ENCODE measurements at places on chromosomes 13 and 19.

DNA sequence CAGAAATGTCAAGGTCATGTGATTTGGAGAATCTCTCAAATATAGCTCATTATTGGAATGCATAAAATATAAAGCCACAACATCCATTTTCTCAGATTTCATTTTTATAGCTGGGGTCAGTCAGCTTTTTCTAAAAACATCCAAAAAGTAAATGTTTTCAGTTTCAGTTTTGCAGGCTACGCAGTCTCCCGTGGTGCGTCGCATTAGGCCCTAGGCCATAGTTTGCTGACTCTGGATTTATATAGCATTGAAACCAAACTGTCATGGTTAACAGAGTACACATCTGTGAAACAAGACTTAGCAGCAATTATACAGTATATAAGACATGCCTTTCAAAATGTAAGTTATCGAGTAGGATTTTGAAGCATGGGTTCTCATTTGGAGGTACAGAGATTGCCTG is 140.0 kb downstream of the IRS2 start:
- no peak for DNase-seq

DNA sequence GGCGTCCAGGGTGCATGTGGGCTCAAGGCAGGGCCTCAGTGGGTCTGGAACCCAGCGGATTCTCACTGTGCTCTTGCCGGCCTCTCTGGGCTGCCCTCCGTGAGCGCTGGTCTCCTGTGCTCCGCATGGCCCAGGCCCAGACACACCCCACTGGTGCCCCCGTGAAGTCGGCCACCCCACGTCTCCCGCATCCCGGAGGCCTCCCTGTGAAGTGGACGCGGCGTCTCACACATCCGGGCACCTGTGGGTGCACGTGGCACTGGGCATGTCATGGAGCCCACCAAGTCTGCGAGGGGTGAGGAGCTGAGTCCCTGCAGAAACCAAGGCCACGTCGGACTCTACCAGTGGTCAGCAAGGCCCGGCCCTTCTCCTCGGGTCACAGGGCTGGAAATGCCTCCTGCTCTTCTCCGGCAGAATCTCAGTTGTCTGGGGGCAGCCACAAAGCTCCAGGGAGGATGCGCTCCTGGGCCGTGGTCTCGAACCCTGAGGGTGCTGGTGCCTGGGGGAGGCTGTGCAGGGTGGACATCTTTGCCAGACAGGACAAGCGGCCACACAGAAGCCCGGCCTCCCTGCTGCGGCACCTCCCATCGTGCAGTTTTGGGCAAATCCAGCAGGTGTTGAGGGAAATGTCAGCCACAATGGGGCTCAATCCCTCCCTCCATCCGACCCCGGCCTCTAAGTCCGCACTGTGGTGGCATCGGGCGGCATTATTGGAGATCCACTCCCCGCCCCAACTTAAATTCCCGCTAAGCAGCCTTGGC is 2.2 kb downstream of the C13orf46 start:
- DNase-seq, result no peak

- DNase-seq, result no peak
Measured at GRCh38 chr19:21110183-21110582, 28.2 kb downstream of the ZNF714 start.

- DNase-seq, result no peak
Measured at GRCh38 chr13:110347535-110348308, 40.6 kb downstream of the COL4A2 start.

GRCh38 chr13:20654156-20654555 is 49.3 kb upstream of the IL17D start:
- no peak for DNase-seq

- no peak for DNase-seq
Measured at GRCh38 chr13:81493144-81493543, 1152.2 kb upstream of the SPRY2 start.

GRCh38 chr19:46944123-46944748 is 75.4 kb upstream of the NPAS1 start:
- no peak for DNase-seq

- DNase-seq, result no peak
Measured at GRCh38 chr19:29724102-29724641, 9.1 kb upstream of the C19orf12 start.

DNA sequence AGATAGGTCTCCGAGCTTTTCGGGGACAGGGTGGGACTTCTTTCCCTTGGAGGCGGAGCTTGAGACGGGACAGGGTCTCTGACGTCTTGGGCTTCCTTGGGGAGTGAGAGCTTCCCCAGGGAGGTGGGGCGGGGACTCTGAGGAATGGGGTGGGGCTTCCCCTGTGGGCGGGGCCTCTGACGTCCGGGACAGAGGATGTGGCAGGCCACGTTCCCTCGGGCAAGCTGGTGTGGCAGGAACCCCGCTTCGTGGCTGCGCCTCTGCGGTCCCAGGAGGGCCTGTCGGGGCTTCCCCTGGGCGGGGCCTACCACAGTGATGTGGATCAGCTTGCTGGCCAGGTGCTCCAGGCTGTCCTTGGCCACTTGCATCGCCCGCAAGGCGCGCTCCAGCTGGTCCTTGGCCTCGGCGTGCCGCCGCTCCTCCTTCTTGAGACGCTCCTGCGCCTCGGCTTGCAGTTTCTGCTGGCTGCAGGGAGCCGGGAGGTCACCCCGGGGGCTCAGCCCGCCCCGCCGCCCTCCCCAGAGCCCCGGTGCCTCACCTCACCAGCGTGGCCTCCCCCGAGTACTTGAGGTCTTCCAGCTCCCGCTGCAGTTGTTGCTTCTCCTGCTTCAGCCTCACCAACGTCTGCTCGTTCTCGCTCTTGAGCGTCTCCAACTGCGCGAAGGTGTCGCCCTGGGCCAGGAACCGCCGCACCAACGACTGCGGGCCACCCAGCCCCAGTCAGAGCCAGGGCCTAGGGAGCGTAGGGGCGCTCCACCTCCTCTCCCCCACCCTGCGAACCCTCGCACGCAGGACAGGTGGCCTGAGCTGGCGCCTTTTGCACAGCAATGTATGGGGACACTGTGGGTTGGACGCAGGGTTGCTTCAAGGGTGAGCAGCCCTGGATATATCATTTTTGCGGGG is 3.3 kb upstream of the RGL3 start:
- no peak for DNase-seq

GRCh38 chr19:48629599-48630295 is 7.4 kb downstream of the DBP start:
- no peak for DNase-seq

- no peak for DNase-seq
Measured at GRCh38 chr13:35927567-35928021, 203.6 kb downstream of the DCLK1 start.

GRCh38 chr13:35690581-35691207 is 214.2 kb upstream of the MAB21L1 start:
- DNase-seq, result no peak

- DNase-seq, result no peak
Measured at GRCh38 chr19:45994456-45994997, 740 bp upstream of the CCDC61 start.

GRCh38 chr13:51317262-51317661 is 22.2 kb upstream of the SERPINE3 start:
- DNase-seq, result no peak

DNA sequence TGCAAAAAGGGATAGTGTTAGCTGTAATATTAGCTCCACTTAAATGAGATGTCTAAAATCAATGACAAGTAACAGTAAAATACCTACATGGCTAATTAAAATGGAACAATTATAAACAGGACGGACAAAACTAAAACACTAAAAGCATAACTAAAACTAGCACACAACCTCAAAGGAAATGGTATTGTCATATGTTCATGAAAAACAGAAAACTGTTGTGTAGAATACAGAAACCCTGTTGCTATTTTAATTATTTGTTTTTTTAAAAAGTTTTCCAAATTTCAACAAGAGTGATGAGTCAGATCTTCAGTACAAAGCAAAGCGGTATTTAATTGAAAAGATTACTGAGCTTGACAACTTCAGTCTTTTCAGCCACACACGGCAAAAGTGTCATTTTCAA is 4.2 kb downstream of the RCBTB2 start:
- DNase-seq, result no peak

DNA sequence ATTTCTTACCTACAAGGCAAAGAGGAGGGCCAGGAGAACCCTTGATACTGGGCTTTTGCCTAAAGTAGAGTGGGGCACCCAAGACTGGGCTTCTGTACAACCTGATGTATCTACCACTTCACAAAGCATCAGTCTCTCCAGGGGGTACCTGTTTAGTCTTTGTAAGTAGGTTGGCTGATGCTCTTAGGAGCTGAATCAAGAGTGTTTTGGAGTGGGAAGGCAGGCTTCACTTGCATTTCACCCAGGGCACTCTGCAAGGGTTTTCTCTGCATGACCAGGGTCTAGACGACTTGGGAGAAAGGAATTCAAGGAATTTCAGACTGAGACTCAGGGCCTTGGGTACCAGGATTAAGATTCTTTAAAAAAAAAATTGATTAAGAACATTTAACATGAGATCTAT is 361.5 kb downstream of the RFC3 start:
- no peak for DNase-seq

GRCh38 chr19:492091-492531 is 4.2 kb upstream of the MADCAM1 start:
- no peak for DNase-seq

DNA sequence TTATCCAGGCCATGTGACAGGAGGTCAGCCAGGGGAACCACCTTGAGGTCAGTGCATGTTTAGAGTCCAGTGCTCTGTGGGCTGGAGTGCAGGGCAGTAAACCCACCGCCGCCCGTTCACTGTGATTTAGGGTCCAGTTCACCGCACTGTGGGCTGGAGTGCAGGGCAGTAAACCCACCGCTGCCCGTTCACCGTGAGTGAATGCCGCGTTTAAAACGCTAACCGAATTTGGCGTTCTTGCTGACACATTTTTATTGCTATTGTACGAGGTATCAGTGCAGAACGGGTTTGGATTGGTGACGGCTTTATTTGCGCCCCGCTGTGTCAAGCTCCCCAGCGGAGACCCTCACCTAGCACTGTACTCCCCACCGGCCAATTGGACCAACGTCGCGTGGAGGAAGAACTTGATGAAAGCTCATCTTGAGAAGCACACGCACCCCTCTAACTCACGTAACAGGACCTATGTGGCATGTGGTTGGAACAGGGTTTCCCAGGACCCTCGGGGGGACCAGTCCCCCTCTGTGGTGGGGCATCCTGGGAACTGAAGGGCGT is 27.9 kb downstream of the C13orf46 start:
- no peak for DNase-seq

GRCh38 chr19:50293263-50294004 is 35.7 kb downstream of the KCNC3 start:
- DNase-seq, result no peak

GRCh38 chr19:50314724-50315708 is 14.2 kb downstream of the KCNC3 start:
- DNase-seq, result no peak

- DNase-seq, result no peak
Measured at GRCh38 chr19:46618670-46619231, 6.1 kb downstream of the PTGIR start.

DNA sequence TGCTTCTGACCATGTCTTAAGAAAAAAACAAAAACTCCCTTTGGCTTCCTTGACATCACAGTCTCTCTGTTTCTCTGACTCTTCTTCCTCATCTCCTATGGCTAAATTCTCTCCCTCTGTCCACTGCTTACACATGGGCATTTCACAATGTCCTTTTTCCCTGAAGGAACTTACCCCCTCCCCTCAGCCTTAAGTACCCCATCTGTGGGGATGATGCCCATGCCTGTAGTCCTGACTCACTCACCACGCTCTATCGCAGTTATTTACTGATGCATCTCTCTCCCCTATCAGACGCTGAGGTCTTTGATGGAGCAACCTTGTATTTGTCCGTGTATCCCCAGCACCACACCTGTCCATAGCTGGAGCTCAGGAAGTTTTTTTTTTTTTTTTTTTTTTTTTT is 32.4 kb downstream of the ACTN4 start:
- DNase-seq, result no peak

GRCh38 chr19:7213628-7214323 is 80.4 kb downstream of the INSR start:
- no peak for DNase-seq

DNA sequence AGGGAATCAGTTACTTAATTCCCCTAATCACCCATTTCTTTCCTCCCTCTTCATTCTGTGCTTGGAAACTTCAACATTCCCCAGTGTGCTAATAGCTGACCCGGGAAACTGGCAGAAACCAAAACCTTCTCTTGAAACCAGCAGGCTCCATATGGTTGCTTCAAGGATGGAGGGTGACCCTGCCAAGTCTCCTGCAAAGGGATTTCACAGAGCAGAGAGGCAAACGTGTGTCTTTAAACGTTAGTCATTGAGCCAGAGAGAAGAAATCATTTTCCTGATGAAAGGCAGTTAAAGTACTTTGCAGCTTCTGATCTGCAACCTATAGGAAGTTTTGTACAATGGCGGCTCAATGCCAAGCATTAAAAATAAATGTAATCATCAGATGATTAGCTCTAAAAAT is 220.9 kb downstream of the POU4F1 start:
- DNase-seq, result no peak

- DNase-seq, result no peak
Measured at GRCh38 chr19:16678498-16678897, 17.6 kb downstream of the TMEM38A start.

All from cortex of kidney (tissue), 1 donor.